ENCODE measurements at places on chromosomes 1 and 21.
A peak's percentile ranks its signal among the peaks of the same experiment; 100 is the strongest.

DNA sequence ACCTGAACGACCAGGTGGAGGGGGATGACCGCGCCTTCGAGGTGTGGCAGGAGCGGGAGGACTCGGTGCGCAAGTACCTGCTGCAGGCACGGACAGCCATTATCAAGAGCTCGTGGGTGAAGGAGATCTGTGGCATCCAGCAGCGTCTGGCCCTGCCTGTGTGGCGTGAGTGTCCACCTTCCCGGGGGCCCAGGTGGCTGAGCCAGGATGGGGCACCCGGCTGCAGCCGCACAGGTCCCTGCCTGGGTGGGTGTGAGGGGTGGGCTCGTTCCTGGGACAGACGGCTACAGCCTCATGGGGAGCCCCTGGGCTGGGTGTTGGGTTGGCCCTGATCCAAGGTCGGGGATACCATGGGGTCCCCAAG lies 65.2 kb downstream of the TRIM11 start:
- no peak for DNase-seq

DNA sequence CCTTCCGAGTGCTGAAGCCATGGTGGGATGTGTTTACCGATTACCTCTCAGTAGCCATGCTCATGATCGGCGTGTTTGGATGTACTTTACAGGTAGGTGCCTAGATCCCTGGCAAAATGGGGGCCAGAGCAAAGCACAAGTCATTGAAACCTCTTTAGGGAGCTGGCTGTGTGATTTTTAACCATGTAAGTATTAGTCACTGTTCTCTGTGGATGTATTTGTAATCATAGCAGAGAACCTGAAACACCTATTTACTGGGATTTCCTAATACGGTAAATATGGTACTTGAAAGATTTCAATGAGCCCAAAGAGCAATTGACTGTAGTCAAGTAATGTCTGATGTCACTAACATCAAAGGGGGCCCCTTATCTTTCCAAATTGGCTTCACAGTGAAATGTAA lies 53.6 kb downstream of the LRRC8C start:
- no peak for DNase-seq

DNA sequence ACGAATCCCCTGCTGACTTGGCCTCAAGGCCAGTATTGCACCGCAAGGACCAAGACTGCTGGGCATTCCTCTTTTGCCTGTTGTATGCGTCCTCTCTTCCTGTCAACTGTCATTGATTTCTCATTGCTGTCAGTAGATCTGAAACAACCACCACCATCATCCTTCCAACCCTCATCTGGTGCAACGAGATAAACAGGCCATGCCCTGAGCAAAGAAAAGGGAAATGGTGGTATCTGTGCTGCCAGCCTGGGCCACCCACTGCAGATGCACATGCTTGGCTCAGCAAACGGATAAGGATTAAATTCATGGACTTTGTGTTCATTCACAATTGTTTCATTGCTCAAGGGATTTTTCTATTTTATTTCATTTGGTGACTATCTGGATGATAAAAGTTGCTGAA lies 13.6 kb downstream of the OXCT2 start:
- no peak for DNase-seq

DNA sequence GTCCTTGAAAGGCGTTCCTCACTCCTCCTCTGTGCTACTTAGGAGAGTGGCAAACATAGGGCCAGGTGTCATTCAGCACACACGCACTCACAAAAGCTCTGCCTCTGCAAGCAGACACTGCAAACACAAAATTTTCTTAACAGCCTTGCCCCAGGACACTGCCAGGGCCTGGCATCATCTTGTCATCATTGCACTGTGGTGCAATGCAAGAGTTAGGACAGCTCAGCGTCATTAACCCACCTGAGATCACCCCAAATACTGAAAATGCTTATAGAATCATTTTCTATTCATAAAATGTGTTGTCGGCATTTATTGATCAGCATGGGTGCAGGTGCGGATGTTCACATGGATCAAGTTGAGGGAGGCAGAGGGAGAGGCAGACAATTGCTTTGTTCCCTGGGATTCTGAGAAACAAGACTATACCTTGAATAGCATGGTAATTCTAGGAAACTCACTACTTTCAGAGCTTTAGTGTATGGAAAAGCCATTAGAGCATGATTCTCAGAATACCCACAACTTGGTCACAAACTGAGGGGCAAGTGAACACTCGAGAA lies 3.0 kb downstream of the ADAM30 start:
- DNase-seq = no peak

GRCh38 chr1:181676269-181676668 lies 193.0 kb downstream of the CACNA1E start:
- DNase-seq = no peak

DNA sequence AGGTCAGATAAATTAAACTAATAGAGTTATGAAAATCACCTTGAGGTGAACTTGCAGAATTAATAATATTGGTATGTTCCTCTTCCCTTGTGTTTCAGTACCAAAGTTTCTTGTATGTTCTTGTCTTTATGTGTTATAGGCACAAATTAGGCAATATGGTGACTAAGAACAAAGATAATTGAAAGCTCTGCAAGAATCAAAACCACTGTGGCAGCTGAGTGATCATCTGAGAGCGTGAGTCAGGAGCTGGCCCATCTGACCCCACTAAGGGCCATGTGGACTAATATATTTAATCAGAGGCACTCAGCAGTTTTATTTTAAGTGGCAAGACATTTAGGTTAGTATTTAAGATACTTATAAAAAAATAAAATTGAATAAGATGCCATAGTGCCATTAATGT lies 12.8 kb upstream of the CASQ2 start:
- peak; percentile 61 for DNase-seq

GRCh38 chr21:33733601-33734000 lies 91.3 kb downstream of the ITSN1 start:
- DNase-seq = no peak

All from fibroblast of the conjunctiva (primary cell).